ENCODE measurements at places on chromosomes 7 and 10.

GRCh38 chr7:16465469-16466361 lies at the start of gene SOSTDC1:
SOSTDC1 (minus strand) TSS chr7:16465738; CDS start chr7:16465668, 70 bp downstream.
- peak; percentile 73 for DNase-seq

DNA sequence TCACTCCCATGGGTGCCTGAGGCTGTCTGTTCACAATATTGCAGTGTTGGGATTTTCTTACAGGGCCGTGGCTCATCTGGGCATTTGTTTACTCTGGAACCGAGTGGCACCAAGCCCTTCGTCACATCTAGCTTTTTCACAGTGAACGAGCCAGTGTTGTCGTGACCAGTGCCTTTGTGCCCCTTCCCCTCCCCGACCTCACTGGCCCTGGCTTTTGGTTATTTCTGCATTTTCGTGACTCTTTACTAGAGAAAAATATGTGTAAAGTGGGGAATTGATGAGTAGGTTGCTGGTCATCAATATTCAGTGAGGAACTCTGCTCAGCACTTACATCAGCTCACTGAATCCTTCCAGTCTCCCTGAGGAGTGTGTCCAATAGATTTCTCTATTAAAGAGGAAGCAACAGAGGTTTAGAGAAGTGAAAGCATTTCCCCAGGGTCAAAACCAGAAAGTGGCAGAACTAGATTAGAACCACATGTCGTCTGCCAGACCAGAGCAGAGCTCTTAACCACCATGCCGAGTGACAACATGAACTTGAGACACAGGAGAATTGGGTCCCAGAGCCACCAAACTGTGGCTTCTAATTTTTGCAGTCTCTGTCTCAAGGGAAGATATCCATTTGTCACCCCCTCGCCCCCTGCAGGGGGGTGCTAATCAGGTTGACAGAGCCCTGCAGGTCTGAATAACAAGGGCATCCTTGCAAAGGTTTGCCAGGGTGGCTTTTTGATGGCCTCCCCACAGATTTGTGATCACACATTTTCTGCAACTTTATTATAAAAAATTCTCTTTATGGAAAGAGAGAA lies 125.3 kb downstream of the CHN2 start:
- peak; percentile 22 for DNase-seq

DNA sequence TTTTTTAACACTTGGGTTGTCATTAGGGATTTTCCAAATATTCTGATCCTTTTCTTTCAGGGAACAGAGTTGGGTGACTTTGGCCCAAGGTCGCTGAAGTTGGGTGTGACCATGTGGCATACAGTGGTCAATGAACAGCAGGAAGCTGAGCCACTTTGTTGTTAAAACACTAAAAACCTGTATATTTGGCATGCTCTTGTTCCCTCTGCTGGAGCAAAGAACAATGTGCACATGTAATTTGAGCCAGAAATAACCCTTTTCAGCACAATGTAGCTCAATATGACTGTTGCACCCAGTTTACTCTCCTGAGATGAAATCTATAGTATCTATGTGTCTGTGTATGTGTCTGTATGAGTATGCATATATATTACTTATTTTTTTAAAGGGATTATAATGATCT lies 74.9 kb downstream of the ADCYAP1R1 start:
- DNase-seq = no peak

DNA sequence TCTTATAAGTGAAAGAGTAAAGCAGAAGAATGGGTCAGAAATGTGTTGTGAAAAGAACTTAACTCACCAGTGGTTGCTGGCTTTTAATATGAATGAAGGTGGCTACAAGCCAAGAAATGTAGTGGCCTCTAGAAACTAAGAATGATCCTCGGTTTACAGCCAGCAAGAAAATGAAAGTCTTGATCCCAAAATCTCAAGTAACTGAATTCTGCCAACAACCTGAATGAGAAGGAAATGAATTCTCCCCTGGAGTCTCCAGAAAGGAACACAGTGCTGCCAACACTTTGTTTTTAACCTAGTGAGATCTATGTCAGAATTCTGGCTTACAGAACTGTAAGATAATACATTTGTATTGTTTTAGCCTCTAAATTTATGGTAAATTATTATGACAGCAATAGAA lies 193.0 kb downstream of the FZD1 start:
- DNase-seq = no peak

- no peak for DNase-seq
Observed at GRCh38 chr10:125709553-125710474, 9.7 kb upstream of the EDRF1 start.

DNA sequence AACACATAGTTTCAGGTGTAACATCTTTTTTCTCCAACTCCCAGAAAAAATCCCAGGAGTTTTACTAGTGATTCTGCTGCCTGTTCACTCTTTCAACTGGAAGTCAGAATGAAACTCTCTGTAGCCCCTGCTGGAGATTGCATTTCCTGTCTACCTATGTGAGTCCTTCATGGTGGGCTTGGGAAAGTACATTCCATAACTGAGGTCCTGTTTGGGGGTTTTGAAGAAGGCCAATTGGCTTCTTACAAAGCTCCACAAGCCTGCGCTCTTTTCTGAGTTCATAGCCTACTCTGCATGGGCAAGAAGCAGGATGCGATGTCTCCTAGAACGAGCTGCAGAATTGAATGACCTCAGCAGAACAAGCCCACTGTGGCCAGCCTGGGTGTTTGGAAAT lies 86.7 kb downstream of the LYZL2 start:
- DNase-seq = no peak

GRCh38 chr7:7109934-7110333 lies 72.4 kb upstream of the C1GALT1 start:
- no peak for DNase-seq

DNA sequence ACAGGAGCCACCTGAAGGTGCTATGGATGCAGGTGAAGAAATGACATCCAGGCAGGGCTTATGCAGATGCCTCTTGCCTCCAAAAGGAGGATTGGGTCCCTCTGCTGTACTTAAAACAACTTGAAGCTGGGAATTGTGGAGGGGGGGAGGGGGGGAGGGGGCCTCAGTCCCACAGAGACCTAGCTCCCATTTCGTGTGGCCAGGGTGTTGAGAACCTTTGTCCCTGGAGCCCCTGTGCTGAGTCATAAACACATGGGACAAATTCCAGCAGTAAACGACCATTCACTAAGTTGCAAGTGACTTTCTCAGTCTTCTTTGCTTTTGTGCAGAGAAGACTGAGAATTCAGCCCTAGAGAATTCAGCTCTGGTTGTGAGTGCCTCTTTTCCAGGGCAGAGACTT lies 96.5 kb upstream of the PODXL start:
- DNase-seq = no peak

- no peak for DNase-seq
Observed at GRCh38 chr7:77329466-77330168, 86.5 kb downstream of the GSAP start.

DNA sequence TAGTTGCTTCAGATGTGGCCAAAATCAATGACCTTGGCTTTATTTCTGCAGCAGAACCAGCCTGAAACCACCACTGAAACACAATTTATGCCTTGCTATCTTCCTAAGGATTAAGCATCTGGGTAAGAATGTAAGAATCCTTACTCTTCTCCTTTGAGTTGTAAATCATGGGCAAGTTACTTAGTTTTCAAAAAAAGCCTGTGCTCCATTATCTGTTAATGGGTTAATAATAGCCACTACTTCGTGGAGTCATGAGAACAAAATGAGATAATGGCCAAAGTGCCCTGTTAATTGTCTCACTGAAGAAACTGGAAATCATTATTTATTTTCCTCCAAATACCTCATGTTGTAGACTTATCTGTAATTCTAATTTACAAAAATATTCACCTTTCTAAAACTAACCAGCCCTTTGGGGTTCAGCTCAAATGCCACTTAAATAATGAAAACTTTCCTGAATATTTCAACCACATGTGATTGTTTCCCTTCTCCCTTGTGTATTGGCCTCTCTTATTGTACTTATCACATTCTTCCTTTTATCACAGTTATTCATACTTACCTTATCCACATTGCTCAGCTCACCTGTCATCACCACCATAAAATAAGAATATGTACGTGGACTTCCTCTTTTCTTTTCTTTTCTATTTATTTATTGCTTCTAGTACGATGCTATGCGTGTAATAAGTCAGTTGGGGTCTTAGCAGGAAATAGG lies 2.0 kb upstream of the AASS start:
- no peak for DNase-seq

- peak; percentile 40 for DNase-seq
Observed at GRCh38 chr7:2631946-2632732, at the start of gene TTYH3. TTYH3 (plus strand) TSS chr7:2631986; CDS start chr7:2632156, 170 bp downstream.

- DNase-seq = no peak
Observed at GRCh38 chr7:152424348-152425108, 11.3 kb downstream of the KMT2C start.

GRCh38 chr7:10128748-10129147 lies 844.9 kb upstream of the PHF14 start:
- DNase-seq = no peak

DNA sequence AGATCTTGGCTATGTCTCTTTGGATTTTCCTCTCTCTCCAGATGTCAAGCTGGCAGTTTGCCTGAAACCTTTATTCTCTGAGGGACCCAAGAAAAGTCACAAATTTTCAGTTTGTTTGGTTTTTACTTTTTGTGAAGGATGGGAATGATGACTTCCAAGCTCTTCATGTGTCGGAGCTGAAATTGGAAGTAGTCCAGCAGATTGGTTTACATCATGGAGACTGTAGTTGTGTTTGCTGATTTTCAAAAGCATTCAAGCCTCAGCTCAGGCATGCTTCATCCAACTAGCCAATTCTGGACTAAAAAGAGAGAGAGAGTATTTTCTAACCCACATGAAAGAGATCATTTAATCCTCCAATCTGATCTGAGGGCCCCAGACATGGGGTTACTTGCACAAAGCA lies 326.2 kb upstream of the AUTS2 start:
- DNase-seq = no peak

GRCh38 chr7:151875942-151876898 lies 695 bp downstream of the PRKAG2 start:
- DNase-seq = peak; percentile 26

- DNase-seq = peak; percentile 11
Observed at GRCh38 chr7:17682586-17682985, 257.7 kb downstream of the SNX13 start.

- no peak for DNase-seq
Observed at GRCh38 chr7:46494028-46494427, 573.0 kb upstream of the IGFBP3 start.

DNA sequence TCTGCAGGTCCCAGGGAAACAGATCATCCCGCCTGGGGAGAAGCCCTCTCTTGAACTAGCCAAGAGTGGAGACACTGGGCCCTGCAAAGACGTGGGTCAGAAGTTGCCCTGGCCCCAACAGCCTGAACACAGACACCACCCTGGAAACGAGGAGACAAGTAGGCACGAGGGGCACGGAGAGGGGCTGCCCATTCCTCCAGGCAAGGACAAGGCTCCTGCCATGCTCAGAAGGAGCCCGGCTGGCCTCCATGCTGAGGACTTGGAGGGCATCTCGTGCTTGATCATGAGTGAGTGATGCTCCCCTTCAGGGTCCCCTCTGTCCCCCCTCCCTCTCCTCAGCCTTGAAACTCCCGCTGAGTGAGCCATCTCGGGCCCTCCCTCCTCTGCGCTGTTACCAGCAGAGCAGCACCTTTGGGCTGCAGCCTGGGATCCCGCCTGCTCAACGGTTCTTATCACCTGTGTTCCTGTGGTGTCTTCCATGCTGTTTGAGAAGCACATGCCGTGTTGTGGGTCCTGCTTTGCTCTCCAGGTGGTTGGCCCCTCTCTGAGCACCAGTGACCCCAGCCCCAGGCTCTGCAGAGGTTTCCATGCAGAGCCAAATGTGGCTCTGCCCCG lies 544.3 kb downstream of the TCERG1L start:
- DNase-seq = no peak

GRCh38 chr7:123633553-123633952 lies 22.1 kb upstream of the LMOD2 start:
- DNase-seq = no peak

DNA sequence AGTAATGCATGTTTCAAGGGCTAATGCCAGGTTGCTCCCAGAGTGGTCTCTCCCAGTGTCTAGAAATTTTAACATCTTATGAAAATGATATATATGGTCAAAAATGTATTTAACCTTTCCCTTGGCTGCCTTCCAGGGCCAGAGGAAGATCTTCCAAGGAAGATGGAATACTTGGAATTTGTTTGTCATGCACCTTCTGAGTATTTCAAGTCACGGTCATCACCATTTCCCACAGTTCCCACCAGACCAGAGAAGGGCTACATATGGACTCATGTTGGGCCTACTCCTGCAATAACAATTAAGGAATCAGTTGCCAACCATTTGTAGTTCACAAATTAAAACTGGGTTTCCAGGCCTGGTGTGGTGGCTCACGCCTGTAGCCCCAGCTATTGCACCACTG lies 9.0 kb downstream of the GATAD1 start:
- no peak for DNase-seq

DNA sequence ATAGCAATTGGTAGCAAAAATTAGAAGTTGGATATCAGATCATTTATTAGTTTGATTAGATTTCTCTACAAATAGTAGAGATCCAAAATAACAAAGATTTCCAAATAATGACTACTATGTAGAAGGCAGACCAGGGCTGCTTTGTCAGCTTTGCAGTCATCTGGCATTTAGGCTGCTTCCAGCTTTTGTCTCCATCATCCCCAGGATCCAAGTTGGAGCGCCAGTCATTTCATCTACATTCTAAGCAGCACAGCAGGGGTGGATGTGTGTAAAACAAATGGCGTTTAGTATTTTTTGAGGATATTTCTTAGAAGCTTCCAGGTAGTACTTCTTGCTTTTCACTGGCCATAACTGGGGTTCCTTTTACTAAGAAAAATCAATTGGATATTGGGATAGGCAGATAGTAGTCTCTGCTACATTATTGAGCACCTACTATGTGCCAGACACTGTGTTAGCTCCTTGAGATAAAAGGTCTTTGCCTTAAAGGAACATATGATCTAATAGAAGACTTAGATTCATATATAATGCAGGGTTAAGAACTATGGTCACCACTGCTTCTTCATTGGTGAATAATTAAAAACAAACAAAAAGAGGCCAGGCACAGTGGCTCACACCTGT lies 41.5 kb downstream of the TPST1 start:
- peak; percentile 24 for DNase-seq

DNA sequence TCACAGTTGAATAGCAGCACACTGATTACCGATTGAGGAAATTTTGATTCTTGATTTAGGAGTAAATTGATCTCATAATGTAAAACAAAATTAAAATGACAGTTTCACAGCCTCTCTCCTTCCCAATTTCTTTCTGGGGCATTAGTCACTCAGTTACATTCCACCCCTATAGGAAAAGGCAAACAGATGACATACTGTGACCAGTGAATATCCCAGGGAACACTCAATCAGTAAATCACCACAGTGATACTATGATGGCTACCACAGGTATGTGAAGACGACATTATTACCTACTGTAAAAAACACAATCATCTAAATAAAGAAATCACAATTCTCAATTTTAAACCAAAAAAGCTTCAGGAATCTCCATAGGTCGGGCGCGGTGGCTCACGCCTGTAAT lies 15.5 kb downstream of the CTTNBP2 start:
- DNase-seq = no peak

- no peak for DNase-seq
Observed at GRCh38 chr7:110205899-110206298, 885.0 kb upstream of the LRRN3 start.

DNA sequence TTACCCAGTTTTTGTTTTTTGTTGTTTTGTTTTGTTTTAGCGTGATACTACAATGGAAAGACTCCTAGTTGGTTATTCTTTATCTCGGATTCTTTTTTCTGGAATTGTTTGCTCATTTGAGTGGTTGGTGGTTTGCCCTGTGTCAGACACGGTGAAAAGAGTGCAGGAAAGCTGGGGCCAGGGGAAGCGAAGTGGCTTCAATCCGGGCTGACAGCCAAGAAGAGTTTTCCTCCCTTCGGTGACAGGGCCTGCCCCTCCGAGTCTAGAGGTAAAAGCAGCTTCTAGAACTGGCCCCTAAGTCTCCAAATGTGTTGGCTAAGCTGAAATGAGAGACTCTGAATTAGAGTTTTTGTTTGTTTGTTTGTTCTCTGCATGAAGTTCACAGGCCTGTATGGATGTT lies 5.7 kb upstream of the AP5Z1 start:
- DNase-seq = peak; percentile 35

- no peak for DNase-seq
Observed at GRCh38 chr10:88386821-88387773, 196.0 kb downstream of the RNLS start.
